Activated B cell treated with CpG ODN at 0.5 μM for 24 hours (primary cell): ENCODE measurements at places on chromosomes 2 and 18. TPM values are rescaled to one million over a fixed set of nuclear protein-coding genes. Genes with fewer than 3 reads are reported as not detected.

The RGPD3 gene
- 0.27 and 0.35 TPM in 2 replicates for total RNA-seq

The CHN1 gene
- 0.61 and 0.80 TPM in 2 replicates for total RNA-seq

The C2orf15 gene
- 0.69 and 1.2 TPM in 2 replicates for total RNA-seq

The TTLL4 gene
- total RNA-seq = 36.0 and 37.2 TPM in 2 replicates

The SERPINB11 gene
- total RNA-seq = not detected in 2 replicates

The GMPPA gene
- 32.9 and 33.0 TPM in 2 replicates for total RNA-seq

The PROKR1 gene
- 0.05 and 0.09 TPM in 2 replicates for total RNA-seq

The CCT7 gene
- total RNA-seq = 295 and 307 TPM in 2 replicates

The IL36G gene
- total RNA-seq = not detected in 2 replicates

The VWC2L gene
- not detected in 2 replicates for total RNA-seq

The HOXD4 gene
- total RNA-seq = not detected in 2 replicates

The NT5DC4 gene
- total RNA-seq = 1.4 and 2.1 TPM in 2 replicates

The CROCC2 gene
- total RNA-seq = not detected in 2 replicates

The MDH1B gene
- not detected in 2 replicates for total RNA-seq

The REG1B gene
- total RNA-seq = not detected in 2 replicates

The SLC40A1 gene
- total RNA-seq = 0.12 and 0.20 TPM in 2 replicates

The EGR4 gene
- 0.20 TPM in 1 of 2 replicates, not detected in the other for total RNA-seq

The SYT4 gene
- not detected in 2 replicates for total RNA-seq

The RAPH1 gene
- total RNA-seq = 0.11 and 0.20 TPM in 2 replicates

The FOXI3 gene
- total RNA-seq = not detected in 2 replicates

The NTSR2 gene
- total RNA-seq = not detected in 2 replicates
